Type B pancreatic cell (in vitro differentiated cells): ENCODE measurements at places on chromosomes 11 and 22. TPM values are rescaled to one million over a fixed set of nuclear protein-coding genes. Genes with fewer than 3 reads are reported as not detected.

The TNNI2 gene
- total RNA-seq, result 1.7 and 3.9 TPM in 2 replicates

The CD248 gene
- total RNA-seq, result 0.76 and 31.9 TPM in 2 replicates

The MMP27 gene
- not detected in 2 replicates for total RNA-seq

DNA sequence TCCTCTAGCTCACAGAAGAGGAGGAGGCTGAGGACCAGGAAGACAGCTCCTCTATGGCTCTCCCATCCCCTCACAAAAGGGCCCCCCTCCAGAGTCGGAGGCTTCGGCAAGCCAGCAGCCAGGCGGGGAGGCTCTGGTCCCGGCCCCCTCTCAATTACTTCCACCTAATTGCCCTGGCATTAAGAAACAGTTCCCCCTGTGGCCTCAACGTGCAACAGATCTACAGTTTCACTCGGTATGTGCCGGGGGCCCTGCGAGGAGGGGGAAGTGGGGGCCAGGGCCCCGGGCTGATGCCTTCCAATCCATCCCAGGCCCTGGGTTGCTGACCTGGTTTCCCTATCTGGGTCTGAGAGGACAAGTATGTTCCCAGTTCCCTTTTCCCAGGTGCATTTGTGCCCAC lies 7.9 kb downstream of the FOXR1 start:
- no peak for DNase-seq

DNA sequence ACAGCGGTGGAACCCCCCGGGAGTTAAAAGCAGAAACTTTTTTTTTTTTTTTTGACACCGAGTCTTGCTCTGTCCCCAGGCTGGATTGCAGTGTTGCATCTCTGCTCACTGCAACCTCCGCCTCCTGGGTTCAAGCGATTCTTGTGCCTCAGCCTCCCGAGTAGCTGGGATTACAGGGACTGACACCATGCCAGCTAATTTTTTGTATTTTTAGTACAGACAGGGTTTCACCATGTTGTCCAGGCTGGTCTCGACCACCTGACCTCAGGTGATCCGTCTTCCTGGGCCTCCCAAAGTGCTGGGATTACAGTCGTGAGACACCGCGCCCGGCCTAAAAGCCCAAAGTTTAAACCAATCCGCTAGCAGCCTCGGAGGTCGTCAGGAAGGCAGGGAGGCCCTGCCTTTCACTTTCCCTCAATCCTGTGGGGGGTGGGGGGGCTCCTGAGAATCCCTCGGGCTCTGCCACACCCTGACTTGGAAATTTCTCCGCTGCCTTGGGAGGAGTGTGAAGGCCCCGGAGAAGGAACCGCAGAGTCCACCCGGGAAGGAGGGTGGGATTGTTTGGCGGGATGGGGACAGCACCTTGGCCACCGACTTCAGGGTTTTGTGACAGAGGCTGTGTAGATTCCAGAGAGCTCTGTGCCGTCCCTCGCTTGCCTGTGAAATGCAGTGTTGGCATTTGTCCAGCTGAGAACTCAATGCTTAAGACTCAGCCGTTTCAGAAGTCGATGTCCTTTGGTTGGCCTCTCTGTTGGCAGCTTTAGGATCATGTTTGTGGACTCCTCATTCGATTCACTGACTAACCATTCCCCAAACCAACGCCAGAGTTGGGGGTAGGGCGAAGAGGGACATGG lies 1.0 kb downstream of the ARHGAP8 start:
- no peak for DNase-seq

DNA sequence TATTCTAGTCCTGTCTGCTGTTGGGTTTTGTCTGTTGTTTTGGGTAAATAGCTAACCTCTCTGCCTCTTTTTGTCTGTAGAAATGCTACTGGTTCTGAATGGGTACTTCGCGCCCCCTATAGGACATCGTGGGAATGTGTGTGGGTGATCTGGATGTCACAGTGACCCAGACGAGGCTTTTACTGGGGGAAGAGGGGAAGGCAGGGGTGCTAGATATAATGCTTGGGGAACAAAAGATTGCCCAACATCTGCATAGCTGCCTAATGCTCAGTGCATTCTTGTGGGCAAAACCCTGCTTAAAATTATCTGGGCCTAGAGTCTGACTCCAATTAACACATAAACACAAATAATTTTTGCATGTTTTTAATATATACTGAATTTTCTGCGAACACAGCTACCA lies 57.7 kb downstream of the BMAL1 start:
- no peak for DNase-seq

The ACTN3 gene
- 0.57 and 2.6 TPM in 2 replicates for total RNA-seq

The APOA4 gene
- total RNA-seq, result 21.7 and 88.5 TPM in 2 replicates

The OR4C13 gene
- total RNA-seq, result not detected in 2 replicates

- DNase-seq, result no peak
These were observed 379.9 kb downstream of the TTC28 start for GRCh38 chr22:28299753-28300152.

The RASD2 gene
- 0.21 and 0.24 TPM in 2 replicates for total RNA-seq

The DCHS1 gene
- 3.9 and 54.9 TPM in 2 replicates for total RNA-seq

The UBQLN3 gene
- not detected in 2 replicates for total RNA-seq

The CECR2 gene
- 7.9 and 25.3 TPM in 2 replicates for total RNA-seq
